ENCODE measurements at places on chromosomes 16 and 17. TPM values are rescaled to one million over a fixed set of nuclear protein-coding genes. Genes with fewer than 3 reads are reported as not detected.

Gene CD300H
- total RNA-seq, result not detected

Gene AIPL1
- total RNA-seq, result not detected

Gene PCYT2
- 23.3 TPM for total RNA-seq

DNA sequence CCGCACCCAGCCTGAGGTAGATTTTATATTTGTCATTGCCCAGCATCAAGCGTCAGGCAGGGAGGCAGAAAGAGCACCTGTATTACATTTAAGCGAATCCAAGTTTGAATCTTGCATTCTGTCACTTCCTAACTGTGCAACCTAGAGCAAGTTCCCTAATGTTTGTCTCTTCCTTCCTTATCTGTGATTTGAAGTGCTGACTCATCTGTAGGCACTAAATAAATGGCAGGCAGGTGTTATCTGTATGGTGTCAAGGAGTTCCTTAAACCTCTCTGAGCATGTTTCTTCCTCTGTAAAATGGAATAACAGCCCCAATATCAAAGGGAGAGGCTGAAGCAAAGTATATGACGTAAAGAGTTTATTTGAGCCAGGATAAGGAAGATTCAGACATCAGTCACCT, 24.3 kb downstream of the GP2 start:
- DNase-seq, result no peak

DNA sequence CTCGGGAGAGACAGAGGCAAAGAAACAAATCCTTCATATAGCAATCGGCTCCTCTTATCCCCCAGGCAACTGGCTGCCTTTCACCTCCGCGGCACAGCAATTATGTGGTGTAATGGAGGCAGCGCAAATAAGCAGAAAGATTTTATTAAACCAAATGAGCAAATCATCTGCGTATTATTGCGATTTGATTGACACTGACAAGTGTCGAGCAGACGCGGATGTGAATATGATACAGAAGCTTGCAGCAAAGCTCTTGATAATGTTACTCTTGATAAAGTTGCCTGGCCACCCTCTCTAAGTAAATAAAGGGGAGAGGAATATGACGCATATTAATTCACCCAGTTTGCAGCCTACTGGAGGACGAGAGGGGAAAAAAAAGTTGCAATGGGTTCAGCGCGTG, 26.5 kb upstream of the AKTIP start:
- no peak for DNase-seq

GRCh38 chr16:56493815-56494214, 26.0 kb downstream of the BBS2 start:
- DNase-seq, result no peak

DNA sequence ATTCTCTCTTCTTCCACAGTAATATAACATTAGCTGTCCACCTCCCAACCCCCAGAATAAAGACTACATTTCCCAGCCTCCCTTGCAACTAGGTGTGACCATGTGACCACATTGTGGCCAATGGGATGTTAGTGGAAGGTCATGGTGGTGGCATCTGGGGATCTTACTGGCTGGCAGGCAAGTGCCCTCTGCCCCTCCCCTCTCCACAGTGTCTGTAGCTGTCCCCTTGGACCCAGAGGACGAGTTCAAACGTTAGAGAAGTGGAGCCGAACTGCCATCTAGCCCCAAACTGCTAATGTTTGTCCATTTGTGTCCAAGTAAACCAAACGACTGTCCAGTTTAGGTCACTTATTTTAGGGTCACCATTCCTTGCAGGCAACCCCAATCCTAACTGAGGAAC, 26.6 kb upstream of the KCNG4 start:
- peak; percentile 62 for DNase-seq

DNA sequence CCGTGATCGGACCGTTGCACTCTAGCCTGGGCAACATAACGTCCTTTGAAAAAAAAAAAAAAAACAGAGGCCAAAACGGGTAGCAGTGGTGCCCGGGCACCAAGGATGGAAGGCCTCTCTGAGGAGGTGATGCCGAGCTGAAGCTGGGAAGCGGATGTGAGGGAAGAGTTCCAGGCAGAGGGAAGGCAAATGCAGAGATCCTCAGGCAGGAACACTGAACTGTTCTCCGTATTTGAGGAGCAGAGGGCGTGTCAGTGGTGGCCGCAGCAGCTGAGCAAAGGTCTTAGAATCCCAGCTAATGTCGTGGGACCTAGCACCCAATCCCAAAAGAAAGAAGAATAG, 656 bp upstream of the KCTD13 start:
- no peak for DNase-seq

- no peak for DNase-seq
Measured at GRCh38 chr16:8572919-8573724, 17.2 kb downstream of the TMEM114 start.

DNA sequence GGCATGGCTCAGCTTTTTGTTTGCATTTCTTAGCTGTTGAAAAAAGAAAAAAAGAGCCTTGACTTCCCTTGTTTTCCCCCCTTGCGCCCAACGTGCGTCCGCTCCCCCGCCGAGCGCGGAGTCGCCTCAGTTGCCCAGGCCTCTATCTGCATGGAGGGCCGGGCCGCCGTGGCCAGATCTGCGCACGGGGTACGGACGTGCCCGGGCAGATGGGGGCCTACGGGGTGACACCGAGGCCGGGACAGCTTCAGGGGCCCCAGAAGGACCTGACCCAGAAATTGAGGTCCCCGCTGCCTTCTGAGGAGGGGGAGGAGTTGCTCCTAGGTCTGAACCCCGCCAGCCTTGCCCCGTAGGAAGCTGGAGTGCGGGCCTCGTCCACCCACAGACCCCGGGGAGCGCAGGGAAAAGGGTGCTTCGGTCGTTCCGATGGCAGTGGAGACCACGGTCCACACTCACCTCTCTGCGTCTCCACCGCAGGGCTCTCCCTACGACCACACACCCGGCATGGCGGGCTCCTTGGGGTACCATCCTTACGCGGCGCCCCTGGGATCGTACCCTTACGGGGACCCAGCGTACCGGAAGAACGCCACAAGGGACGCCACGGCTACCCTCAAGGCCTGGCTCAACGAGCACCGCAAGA, 1.5 kb downstream of the IRX5 start:
- no peak for DNase-seq

DNA sequence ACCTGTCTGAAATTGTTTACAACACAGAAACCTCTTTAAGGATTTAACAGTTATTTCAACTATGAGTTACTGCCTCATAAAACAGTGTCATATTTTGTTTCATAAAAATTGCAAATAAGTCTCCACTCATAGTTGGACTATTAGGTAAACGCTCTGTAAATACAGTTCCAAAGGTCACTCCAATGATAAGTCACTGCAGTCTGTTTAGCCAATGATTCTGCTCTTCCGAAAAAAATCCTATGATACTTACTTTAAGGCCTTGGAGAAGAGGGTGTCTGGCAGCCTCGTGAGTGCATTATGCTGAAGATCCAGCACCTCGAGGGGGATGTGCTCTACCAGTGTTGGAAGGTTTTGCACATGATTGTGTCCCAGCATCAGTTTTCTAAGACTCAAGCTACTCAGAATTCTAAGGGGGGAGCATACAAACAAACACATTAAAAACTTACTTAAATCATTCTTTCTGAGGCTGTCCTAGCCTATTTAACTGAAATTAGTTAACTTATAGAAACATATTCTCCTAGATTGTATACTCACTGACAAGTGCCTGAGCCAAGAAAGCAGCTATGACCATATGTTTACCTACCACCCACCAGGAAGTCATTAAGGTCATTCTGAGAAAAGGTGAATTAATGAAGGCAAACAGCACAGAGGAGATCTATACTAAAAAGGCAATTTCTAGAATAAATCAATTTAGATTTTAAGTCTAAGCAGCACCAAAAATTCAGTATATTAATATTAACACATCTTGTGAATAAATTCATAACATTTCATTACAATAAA, 41.1 kb downstream of the MARVELD3 start:
- no peak for DNase-seq

- DNase-seq, result no peak
Measured at GRCh38 chr17:40615068-40615840, 32.4 kb downstream of the SMARCE1 start.

- DNase-seq, result no peak
Measured at GRCh38 chr17:45431531-45432404, 902 bp downstream of the ARHGAP27 start.

DNA sequence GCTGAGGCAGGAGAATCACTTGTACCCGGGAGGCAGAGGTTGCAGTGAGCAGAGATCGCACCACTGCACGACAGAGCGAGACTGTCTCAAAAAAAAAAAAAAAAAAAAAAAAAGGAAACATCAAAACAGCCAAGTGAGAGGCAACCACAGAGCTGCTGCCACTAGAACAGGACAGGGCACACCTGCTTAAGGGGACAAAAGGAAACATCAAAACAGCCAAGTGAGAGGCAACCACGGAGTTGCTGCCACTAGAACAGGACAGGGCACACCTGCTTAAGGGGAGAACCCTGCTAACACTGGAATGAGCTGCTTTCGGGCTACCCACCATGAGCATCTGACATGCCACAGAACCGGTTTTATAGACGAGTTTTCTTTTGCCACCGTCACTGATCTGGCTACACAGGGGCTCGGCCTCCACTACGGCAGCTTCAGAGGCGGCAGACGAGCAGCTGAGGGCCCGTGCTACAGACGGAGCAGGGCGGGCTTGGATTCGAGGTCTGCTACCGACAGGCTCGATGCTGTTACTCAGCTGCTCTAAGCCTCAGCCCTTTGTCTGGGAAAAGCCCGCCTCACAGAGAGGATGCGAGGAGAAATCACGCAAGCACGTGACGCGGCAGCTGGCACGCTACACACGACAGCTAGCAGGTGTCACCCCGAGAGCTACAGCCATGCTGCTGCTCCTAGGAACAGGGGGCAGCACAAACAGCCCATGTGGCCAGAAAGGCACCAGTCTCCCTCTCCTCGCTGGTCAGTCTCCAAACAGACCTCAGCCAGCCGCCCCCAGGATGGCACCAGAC, 2.0 kb downstream of the P4HB start:
- no peak for DNase-seq

DNA sequence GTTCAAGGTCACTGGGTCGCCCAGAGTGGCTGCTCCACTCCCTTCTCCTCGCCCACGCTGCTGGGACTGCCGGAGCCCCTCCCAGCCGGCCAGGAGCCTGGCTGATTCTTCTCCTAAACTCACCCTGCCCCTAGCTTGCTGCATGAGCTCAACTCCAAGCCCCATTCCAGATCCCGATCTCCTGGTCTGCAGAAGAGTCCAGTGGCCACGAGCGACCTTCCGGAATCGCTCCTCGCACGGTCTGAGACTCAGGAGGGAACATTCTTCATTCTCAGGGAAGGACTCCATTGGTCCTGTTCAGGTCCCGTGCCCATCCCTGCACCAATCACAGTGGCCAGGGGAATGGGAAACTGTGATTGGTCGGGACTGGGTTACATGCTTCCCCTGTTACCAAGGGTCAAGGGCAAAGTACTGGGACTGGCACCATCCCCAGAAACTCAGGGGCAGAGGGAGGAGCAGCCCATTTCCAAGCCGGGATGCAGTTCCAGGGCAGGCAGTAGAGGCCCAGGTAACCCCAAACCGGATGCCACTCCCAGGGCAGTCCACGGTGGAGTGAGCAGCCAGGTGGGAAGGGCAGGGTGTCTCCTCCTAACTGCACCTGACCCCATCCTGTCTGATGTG, 24.5 kb upstream of the CIBAR2 start:
- peak; percentile 76 for DNase-seq

DNA sequence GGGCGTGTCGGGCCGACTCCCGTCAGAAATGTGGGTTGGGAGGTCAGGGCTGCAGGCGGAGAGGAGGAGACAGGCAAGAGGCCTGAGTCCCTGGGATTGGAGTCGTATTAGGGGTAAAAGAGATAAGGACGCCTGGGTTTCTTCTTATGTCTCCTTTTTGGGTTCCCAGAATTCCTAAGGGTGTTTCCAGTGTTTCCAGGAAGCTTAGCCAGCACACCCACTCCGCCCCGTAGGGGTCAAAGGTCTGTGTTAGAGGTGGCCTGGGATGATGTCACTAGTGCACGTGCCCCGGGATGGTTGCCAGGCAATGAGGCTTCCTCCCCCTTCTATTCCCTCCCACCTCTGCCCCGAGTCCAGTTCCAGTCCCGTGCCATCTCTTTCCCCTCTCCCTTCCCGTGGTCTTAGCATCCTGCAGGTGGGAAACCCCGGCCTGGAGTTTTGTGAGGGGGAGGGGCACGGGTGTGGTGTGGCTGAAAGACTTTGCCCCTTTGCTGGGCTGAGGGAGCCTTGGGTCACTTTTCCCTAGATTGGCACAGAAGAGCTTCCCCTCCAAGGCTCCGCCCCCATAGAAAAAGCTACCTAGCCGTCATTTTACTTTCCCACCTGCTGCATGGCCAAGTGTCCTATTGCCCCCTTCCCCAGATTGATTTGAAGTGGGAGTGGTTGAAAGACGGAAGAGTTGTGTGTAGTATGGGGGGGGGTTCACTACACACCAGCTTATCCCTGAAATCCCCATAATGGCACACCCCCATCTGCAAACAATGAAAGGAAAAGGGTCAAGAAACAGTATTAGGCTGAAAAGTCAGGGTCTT, 2.8 kb downstream of the KDM6B start:
- DNase-seq, result peak; percentile 95
